Head of caudate nucleus (tissue), 42 donors: ENCODE measurements at places on chromosomes 4 and X.

- no peak for DNase-seq
Measured at GRCh38 chrX:54758114-54759055, 39.7 kb downstream of the ITIH6 start.

DNA sequence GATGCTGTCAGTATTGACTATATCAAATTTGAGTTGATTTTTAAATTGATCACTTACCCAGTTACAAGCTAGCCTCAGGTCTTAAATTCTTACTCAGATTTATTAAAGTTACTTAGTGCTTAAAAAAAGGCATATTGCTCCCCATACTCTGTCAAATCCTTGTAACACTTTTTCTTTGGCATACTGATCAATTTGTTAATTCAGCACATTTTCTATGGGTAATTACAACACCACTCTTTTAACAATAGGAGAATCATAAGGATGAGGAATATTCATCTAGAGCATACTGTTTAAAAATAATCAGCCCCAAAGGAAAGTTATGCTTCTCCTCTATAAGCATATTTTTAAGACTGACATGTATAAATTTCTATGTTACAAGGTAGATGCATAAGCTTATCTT is 482.5 kb downstream of the PABPC4L start:
- no peak for DNase-seq

- no peak for DNase-seq
Measured at GRCh38 chr4:85084371-85085094, 118.0 kb upstream of the WDFY3 start.

DNA sequence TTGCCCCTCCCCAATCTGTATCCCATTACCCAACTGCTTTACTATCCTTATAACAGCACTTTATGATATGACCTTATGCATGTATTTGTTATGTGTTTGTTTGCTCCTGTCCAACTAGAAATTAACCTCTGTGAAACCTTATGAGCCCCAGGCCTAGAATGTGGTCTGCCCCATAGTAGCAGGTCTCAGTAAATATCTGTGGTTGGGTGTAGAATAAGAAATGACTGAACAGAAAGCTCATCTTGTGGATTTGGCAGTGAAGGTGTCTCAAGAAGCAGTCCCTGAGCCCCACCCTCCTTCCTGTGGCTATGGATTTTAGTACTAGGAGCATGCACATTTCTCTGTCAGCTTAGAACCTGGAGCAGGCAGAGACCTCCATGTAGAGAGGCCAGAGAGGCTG is 229.0 kb upstream of the LCORL start:
- DNase-seq = no peak

- no peak for DNase-seq
Measured at GRCh38 chr4:77742054-77742453, 77.1 kb downstream of the CNOT6L start.

DNA sequence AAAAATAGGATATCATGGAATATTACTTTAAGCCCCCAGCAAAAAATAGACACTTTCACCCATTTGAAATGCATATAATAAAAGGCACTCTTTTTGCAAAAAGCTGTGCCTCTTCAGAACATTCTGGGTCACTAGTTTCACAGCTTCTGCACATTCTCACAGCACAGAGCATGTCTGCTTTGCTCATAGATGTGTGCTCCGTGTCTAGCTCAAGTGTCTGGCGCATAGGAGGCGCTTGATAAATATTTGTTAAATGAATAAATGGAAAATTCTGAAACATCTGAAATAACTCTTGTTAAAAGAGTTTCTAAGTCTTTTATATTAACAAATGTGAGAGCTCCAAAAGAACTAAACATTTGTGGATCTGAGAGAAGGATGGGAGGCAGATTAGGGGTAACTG is 275.2 kb downstream of the PTTG2 start:
- no peak for DNase-seq

GRCh38 chr4:100081491-100081890 is 108.8 kb downstream of the DDIT4L start:
- DNase-seq = no peak

DNA sequence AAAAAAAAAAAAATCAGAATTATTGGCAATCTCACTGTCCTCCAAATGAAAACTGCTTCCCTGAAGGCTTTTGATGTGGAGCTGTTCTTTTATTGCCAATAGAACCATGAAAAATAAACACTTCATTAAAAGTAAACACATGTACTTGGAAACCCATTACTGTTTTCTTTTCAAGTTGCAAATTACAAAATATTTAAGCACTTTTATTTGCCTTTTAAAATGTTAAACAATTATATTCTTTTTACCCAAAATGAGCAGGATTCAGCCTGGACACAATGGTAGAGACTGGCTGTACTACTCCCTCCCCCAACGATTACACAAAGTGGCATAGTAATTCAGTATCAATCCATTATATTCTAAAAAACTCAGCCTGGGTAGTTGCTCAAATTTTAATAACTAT is 60.9 kb downstream of the SH2D1A start:
- DNase-seq = no peak

DNA sequence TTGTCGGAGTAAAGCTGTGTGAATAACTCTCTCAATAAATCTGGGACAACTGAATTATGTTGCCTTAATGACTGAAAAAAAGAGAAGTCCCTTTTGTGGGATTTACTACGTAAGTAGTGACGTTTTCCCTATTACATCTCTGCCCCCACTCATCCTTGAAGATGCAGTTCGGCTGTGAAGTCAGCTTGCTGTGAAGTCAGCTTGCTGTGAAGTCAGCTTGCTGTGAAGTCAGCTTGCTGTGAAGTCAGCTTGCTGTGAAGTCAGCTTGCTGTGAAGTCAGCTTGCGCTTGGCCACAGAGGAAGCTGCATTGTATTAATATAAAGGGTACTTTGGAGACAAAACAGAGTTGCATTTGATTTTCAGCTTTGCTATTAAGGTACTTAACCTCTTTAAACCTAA is 8.0 kb upstream of the VAMP7 start:
- no peak for DNase-seq

DNA sequence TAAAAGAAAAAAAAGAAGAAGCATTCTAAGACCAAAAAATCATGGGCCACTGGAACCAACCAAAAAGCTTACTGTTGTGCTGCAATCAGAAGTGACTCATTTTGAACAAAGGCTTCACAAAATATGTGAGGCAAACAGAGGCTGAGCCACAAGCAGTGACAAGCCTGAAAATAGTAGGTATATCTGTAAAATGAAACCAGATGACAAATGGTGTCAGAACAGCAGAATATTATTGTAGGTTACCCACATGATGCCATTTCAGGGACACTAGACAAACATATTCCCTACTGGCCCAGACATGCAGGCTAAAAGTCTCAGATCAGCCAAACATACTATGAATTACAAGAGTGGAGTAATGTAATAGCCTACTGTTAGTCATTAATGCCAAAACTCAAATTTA is 1301.8 kb upstream of the DIAPH2 start:
- DNase-seq = no peak
